ENCODE measurements at places on chromosomes 3 and 15.
A peak's percentile ranks its signal among the peaks of the same experiment; 100 is the strongest.

DNA sequence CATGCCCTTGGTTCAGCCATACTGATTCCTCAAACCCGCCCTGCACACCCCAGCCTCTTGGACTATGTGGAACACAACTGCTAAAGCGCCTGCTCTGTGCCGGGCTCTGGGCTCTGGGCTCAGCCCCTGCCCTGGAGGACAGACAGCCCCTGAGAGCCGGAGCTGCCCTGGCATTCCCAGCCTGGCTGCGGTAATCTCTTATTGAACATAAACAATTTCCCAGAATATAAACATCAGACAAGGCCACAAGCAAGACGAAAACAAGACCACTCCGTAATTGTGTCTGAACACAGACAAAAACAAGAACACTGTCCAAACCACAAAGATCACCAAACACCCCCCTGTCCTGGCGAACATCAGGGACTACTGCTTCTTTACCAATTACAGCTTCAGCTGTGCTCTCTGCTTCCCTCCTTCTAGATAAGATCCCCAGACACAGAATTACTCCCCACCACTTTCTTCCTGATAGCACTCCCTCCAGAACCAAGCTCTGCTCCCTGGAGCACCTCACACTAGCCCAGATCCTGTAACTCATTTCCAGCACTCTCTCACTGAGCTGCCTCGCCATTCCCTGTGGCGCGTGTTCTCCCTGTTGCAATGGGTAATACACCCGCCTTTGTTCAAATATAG, 57.1 kb upstream of the TLE3 start:
- DNase-seq, result no peak

DNA sequence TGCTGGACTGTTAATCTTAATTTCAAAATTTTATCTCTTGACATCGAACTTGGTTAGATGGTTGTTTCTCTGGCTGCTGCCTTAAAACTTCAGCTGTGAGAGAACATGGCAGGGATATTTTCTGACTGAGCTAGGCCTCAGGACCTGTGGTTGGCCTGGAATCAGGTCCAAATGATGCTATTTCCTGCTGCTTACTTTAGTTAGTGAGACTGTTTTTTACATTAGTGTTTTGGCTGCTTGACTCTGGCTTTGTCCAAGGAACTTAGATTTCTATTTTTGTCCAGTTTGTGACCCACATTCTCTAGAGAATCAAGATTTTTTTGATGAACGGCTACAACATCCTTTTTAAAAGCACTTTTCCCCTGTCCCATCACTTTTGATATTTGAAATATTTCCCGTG, 497.9 kb upstream of the SGO1 start:
- no peak for DNase-seq

DNA sequence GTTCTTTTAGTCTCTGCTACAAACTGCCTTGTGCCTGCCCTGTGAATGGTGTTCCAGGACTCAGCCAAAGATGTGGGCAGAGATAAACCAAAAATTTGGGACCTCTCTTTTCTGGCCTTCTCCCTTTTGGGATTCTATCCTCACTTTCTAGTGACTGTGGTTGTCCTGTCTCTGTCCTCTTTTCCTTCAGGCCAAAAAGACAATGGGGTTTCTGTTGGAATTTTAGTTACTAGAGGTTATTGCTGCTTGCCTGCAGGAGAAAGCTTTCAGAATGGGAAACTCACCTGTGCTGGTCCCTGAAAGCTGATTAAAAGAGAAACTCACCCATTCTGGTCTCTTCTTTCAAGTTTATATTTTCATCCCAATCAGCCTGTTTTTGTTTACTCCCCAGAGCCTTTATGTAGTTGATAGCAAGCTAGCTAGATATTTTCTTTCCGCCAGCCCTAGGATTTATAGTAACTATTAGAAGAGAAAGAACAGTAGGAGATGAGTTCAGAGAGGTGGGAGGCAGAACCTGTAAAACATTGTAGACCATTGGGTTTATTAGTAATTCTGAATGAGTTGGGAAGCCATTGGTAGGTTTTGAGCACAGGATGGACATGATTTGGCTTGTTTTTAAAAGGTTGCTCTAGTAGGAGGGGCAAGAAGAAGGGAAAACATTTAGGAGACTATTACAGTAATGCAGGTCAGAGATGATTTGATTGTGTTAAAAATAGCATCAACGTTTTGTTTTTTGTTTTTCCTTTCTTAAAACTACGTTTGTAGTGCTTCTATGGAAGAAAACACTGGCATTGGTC, 138.9 kb downstream of the TCF12 start:
- no peak for DNase-seq

DNA sequence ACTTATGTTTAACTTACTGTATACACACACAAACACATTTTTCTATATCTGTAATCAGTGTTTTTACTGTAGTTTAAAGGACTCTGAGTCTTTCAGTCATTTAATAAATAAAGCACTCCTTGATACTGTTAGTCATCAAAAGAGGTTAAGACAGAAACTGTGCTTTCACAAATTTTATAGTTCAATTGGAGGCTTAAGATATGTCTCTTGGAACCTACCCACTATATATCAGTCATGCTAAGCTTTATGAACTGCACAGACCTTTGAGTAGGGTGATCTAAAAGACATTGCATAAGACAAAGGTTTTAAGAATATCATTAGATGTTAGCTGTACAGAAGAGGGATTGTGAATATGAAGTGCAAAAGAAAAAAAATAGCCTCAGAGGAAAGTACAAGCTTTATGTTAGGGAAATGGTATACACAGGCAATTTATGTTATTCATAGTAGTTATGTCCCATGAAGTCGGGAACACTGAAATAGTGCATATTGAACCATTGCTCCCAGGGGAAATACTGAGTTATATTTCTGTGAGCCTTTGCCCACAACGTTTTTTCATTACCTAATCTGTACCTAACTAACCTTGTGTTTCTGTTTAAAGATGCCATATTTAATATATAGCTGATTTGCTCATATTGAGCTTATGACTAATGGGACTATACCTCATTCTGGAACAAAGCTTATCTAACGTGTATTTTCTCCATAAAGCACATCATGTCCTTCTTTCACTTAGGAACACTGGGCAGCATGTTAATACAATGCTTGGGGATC, 19.7 kb downstream of the CHMP2B start:
- DNase-seq, result no peak

- no peak for DNase-seq
Measured at GRCh38 chr15:78105476-78106241, 13.3 kb downstream of the SH2D7 start.

DNA sequence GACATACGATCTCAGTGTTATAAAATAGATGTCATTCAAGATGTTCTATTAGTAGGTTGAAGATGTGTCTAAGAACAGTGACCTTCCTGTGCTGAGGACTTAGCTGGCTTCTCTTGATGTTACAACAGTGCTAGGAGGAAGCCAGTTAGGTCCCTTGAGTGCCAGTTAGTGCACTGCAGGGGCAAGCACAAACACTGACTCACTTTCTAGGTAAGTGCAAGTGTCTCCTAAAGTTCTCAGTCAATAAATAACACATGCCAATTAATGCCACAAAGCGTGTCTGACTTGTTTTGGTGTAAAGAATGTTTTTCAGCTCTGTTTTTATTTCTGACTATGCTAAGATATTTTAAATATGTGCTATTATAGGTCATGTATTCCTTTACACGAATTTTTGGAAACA, 211.8 kb downstream of the NAALADL2 start:
- no peak for DNase-seq

GRCh38 chr3:175255698-175256097, 396.6 kb downstream of the NAALADL2 start:
- DNase-seq, result no peak

GRCh38 chr3:142226474-142226873, 1.1 kb upstream of the GK5 start:
- DNase-seq, result no peak

DNA sequence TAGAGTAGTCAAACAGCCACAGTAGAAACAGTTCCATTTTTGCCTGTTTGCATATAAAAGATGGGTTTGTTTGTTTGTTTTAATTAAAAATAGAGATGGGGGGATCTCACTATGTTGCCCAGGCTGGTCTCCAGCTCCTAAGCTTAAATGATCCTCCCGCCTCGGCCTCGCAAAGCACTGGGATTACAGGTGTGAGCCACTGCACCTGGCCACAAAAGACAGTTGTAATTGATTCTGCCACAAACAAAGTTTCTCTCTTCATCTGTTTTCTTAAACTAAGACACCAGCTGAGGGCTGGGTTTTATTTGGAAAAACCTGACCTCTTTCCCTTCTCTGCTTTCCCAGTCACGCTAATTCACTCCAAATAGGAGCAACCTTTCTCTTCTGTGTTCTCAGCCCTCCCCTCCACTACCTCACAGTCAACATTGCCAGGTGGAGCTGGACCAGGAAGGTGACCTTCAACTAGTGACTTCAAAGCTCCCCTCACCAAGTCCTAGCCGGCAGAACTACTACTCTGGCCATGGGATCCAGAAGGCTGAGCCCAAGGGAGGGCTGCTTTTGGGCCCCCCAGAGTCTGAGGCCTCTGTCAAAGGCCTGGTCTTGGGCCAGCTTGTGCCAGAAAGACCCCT, 1.5 kb upstream of the IDH2 start:
- DNase-seq, result no peak

GRCh38 chr3:36741285-36741684, 23.1 kb downstream of the DCLK3 start:
- DNase-seq, result no peak

GRCh38 chr15:33304924-33305323, 5.8 kb upstream of the RYR3 start:
- no peak for DNase-seq

- no peak for DNase-seq
Measured at GRCh38 chr15:41543521-41543870, 561 bp downstream of the RPAP1 start.

DNA sequence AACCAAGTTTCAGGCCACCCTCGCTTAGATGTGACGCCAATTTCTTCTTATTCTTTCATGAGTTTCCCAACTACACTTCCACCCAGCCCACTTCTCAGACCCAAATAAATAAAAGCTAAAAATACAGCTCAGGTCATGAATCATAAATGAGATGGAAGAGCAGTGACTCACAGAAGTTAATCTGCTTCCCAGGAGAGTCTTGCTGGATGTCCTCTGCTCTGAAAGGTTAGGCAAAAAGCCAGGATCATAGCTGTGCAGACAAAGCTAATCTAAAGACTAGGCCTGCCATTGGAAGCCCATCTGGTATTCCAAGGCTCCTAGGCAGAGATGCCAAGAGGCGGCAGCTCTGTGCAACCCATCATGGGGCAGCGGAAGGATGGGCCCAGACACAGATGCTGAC, 24.1 kb downstream of the SHC4 start:
- DNase-seq, result no peak

GRCh38 chr15:79067072-79067833, 23.3 kb downstream of the RASGRF1 start:
- no peak for DNase-seq

- no peak for DNase-seq
Measured at GRCh38 chr15:40029979-40030893, 8.7 kb downstream of the SRP14 start.

- no peak for DNase-seq
Measured at GRCh38 chr15:89330119-89330518, 4.5 kb downstream of the POLG start.

DNA sequence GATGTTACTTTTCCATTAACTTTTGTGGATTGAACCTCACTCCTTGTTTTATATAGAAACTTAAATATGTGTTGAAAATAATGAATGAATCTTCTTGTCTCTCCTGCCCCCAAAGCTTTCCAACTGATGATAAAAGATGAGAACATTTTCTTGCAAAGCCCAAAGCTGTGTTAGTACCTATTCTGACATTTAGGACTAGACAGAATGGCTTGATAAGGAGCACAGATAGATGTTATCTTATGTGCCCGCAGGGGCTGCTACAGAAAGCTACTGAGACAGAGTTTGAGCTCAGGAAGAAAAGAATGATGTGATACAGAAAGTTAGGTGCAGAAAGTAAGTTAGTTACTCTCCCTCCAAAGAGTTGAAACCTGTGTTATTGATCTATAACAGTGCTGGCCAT, 109.4 kb upstream of the ATP11B start:
- DNase-seq, result no peak

GRCh38 chr3:100988080-100988479, 5.1 kb downstream of the ABI3BP start:
- DNase-seq, result no peak

GRCh38 chr3:65963787-65964677, 74.7 kb downstream of the MAGI1 start:
- peak; percentile 5 for DNase-seq

GRCh38 chr3:42134867-42135464, 43.8 kb downstream of the TRAK1 start:
- DNase-seq, result no peak

DNA sequence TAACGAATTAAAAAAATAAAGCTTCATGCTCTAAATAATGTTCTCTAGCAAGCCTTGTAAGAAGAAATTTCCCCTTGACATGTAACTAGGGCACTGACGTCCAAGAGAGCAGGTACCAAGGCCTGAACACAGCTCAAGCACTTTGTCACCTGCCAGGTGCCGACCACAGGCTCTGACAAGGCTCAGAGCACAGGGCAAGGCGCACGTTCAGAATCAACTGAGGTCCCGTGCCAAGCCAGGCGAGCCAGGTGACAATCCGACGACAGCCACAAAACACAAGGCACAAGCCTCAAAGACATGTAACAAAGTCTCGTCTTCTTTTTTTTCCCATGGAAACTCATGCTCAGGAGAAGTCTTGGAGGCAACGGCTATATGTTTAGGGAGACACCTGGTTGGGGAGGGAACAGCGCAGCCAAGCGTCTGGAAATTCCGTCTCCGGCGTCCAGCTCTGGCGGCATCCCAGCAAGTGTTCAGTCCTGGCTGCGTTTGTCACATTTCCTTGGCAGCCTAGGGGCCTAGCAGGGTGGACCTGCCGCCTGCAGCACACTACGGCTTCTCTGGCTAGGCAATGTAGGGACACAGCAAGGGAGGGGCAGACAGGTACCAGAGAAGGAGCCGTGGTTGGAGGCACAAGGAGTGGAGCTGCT, 76.7 kb downstream of the ADAMTS17 start:
- no peak for DNase-seq

DNA sequence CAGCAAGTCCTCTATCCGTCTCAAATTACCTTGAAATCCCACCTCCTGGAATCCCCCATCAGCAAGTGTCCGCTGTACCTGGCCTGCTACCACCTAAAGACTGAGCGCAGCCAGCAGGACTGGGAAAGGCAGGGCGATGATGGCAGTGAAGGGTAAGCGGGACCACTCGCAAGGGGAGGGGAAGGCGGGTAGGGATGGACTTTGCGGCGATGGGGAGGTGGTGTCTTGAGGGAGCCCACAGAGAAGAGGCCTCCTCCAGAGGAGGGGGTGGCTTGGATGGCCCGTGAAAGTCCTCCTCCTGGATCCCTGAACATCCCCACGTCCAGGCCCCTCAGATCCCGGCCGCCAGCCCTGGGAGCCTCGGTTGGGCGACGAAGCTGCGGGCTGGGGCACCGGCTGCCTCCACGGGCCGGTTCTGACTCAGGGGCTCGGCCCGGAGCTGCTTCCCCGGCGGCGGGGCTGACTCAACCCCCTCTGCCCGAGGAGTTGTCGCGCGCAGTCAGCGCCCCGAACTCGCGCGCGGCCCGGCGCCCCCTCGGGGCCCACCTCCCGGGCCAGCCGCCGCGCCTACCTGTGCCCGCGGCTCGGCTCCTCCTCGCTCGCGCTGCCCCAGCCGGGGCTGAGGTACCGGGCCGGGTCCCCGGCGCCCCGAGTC, 512 bp downstream of the LARP6 start:
- no peak for DNase-seq
